Fibroblast of skin of left biceps (primary cell): ENCODE measurements at places on chromosomes 2 and 18.

GRCh38 chr2:182240862-182241371 lies 185.9 kb downstream of the PDE1A start:
- no peak for DNase-seq

DNA sequence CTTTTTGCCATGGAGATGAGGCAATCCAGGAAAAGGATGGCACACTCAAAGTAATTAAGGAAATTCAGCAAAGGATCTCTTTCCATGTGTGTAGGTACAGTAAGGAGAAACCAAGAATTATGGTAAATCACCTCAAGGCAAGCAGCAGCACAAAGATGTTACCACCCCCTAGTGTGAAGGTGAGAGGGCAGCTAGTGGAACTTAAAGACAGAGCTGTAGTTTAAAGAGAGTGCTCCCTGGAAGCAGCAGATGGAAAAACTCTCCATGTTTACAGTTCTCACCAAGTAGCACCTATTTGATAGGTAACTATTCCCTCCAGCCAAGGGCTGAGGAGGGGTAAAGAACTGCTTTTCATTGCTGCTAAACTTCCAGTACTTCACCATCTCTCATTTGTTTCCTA lies 860.4 kb upstream of the CRIM1 start:
- DNase-seq, result no peak

- no peak for DNase-seq
These were observed 212.7 kb upstream of the FSHR start for GRCh38 chr2:49367003-49367402.

DNA sequence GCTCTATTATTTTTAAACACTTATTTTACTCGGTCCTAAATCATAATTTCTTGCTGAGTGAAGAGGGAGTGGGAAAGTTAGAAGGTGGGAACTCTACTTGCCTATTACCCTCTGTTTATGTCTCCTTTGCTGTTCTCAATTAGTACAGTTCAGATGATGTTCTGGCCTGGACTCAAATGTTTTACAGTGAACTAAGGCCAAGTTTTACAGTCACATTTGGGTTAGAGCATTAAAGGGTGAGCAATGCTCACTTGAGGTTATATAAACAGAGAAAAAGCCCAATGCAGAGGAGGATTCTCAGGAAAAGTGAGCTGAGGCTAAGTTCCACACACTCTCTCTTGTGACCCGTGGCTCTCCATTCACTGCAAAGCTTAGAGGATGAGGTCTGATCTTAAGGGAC lies 52.4 kb downstream of the ITSN2 start:
- DNase-seq, result no peak

- no peak for DNase-seq
These were observed 61.1 kb upstream of the MCFD2 start for GRCh38 chr2:46976556-46977279.

- no peak for DNase-seq
These were observed 12.4 kb downstream of the ADRA2B start for GRCh38 chr2:96103761-96104486.

- no peak for DNase-seq
These were observed 45.3 kb downstream of the FN1 start for GRCh38 chr2:215390550-215390913.

DNA sequence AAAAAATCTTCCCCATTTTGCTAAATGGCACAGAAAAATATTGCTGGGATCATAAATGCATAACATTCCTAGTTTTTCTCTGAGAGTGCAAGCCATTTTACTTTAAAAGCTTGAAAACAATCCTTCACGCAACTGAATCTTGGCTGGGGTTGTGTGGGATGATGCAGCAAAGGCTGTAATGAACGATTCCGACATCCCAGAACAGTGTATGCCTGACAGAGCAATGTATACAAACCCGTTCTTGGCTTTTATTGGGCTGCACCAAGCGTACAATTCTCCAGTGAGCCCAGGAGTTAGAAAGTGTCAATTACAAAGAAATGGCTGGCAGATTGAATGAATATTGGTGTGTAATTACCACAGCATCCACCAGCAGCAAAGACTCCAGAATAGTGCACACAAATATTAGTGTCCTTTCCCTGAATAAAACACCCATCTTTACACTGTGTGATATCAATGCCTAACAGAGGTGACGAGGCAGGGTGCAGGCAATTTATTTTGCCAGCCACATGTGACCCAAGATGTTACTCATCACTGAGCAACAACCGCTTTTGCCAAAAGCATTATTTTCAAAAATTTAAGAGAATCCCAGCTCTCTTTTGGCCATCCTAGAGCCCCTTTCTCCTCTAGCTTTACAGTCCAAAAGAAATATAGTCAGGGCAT lies 578.6 kb upstream of the CHAC2 start:
- DNase-seq, result no peak

DNA sequence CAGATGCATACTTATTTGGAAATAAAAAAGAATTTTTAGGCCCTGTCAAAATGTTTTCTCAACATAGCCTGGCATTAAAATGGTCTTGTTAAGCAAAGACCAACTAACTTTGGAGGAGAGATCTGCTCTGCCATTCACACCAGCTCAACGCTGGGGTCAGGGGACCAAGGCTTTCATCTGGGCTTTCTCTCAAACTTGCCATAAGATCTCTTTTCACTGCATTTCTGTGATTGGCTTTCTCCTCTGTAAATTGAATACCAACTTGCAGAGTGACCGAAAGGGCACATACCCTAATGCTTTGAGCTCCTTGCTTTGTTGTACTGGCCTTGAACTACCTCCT lies 71.2 kb downstream of the MYCN start:
- no peak for DNase-seq

DNA sequence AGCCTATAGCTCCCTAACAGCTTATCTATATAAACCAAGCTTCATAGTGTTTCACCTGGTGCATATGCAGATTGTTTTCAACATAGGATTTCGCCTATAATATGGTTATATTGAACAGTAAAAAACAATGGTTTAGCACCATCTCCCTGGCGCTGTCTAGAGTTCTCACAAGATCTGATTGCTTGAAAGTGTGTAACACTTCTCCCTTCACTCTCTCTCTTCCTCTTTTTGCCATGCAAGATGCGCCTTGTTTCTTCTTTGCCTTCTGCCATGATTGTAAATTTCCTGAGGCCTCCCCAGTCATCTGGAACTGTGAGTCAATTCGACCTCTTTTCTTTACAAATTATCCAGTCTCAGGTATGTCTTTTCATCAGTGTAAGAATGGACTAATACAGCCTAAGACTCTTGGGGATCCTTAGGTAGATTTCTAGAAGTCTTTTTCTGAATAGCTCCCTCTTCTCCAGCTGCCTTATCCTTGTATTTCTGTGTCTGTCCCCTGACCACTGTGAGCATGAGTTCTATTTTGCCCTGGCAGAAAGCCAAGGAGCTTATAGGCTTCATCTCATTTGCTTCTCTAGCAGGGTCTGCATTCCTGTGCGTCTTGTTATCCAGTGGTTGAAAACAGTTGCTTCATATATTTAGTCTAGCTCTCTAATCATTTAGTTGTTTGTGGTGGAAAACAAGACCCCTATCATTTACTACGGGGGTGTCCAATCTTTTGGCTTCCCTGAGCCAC lies 401.6 kb downstream of the GPD2 start:
- no peak for DNase-seq

DNA sequence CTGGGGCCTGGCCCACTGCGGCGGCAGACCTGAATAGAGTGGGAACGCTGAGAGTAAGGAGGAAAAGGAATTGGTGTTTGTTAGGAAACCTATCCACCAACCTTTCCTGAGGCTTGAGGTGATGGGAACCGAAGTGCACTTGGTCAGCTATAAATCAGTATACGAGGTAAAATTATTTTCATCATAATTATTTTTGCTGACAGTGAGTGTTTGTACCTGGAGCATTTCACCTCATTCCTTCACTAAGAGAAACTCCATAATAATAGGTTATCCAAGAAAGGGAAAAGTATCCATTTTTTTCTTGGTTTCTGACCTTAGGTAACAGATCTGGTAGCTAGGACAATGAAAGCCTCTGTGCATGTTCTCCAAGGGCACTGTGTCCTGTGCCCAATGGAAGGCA lies 138.6 kb upstream of the RGPD4 start:
- no peak for DNase-seq

DNA sequence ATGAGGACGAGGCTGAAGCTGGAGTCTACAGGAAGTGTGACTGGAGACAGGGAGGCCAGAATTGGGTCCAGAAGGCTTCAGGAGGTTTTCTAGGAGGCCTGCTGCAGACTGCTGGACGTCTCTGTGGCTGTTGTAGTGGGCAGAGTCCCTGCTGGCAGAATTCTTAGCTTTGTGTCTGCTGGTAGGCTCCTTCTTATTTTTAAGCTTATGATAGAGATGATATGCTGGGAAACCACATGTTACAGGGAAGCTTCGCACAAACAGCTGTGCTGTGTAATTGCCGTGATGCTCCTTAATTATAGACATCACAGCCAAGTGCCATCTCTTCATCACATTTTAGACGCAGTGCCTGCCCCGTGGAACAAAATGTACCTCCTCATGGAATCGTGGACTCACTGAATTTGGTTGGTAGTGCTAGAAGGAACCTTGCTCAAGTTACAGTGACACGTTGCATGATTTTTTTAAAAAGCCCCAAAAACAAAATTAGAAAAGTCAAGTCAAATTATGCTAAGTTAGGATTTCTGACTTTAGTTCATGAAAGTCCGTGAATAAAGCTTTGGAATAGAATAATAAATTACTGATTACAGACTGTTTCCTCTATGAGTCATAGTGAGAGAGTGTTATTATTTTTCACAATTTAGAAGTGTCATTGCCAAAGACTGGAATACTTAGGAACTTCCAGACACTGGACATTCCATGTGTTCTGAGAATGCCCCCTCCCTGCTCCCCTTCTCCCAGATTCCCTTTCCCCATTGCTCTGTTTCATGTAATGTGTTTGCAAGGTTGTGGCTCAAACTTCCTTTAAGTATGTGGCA lies 144.1 kb downstream of the FHOD3 start:
- DNase-seq, result peak; percentile 80

DNA sequence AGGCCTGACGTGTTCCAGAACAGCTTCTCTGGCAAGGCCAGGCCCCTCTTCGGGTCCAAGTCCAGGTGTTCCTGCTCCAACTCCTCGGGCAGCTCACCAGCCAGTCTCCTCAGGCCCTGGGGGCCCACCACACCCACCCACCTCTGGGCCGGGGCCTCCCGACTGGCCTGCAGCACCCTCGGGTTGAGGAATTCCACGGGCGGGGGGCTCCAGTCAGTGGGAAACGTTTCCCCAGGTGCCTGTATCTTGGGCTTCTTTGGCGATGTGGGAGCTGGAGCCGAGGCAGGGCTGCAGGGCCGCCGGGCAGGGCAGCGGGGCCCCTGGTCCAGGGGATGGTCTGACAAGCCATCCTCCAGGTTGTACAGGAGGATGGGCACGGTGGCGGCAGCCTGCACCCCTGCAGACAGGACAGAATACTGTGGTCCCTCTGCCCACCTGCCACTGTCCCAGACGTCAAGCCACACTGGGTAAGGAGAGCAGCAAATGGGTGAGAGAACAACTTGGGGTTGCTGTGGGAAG lies 14.4 kb downstream of the FAM178B start:
- no peak for DNase-seq

DNA sequence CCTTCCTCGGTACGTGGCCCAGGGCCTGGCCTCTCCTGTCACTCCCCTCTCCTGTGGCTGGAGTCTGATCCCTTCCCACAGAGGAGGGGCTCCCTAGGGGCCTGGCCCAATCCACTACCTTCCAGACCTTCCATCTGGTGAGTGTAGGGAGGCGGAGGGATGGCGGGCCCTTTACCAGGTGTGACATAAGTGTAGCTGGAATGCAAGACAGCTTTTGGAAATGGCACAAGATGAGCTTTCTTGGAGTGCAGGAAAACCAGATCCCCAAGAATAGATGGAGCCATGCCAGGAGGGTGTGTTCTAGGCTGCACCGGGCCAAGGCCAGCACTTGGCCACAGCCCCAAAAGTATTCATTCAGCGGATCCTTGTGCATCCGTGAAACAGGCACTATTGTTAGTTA lies 30.1 kb downstream of the IGFBP5 start:
- no peak for DNase-seq

DNA sequence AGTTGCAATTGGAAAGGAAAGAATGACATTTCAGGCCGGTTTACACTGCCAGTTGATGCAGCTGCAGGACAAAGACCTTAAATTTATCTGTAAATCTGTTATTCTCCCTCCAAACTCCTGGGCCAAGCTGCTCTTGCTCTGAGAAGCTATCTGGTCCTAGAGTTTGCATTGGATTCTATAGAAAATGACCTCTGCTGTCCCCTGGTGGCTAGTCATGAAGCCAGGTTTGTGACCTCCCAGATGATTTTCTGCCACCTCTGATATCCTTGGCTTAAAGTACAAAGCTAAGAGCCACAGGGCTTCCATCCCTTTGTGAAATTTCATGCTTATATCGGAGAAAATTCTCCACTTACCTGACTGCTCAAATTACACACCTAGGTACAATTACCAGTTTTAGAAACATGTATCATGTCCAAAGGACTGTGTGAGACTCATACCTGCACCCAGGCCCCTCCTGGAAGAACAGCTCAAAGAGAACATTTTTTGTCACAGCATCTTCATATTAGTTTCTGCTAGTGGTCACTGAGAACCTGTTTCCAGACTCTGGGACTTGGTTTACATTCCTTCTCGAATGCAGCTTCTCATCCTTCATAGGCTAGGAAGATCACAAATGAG lies 28.9 kb upstream of the IER3IP1 start:
- no peak for DNase-seq

- DNase-seq, result peak; percentile 87
These were observed 141.6 kb upstream of the RIOK3 start for GRCh38 chr18:23311351-23312121.

GRCh38 chr18:73156117-73156516 lies 288.3 kb upstream of the NETO1 start:
- DNase-seq, result no peak

GRCh38 chr2:80887841-80888378 lies 583.4 kb upstream of the LRRTM1 start:
- DNase-seq, result no peak

- no peak for DNase-seq
These were observed 163.5 kb downstream of the GLI2 start for GRCh38 chr2:120898961-120899750.

GRCh38 chr18:72935744-72936143 lies 68.0 kb upstream of the NETO1 start:
- DNase-seq, result no peak

DNA sequence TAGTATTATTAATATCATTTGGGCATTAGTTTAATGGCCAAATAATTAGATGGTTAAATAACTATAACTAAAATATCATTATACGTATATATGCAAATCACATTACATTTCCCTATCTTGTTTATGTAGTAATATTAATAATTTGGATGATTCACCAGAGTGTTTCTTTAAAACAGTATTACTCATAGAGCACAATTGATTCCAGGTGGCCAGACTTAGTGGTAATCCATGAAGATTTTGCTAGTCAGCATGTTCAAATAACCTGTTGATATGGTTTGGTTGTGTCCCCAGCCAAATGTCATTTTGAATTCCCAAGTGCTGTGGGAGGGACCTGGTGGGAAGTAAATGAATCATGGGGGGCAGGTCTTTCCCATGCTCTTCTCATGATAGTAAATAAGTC lies 782.3 kb downstream of the LRP1B start:
- peak; percentile 36 for DNase-seq

- no peak for DNase-seq
These were observed 97.1 kb downstream of the SH3RF3 start for GRCh38 chr2:109226128-109226527.
